Hematopoietic multipotent progenitor cell treated with erythropoietin and hydrocortisone succinate and interleukin-3 and kit ligand, for 17 days (in vitro differentiated cells): ENCODE measurements at places on chromosomes 6 and 20.

DNA sequence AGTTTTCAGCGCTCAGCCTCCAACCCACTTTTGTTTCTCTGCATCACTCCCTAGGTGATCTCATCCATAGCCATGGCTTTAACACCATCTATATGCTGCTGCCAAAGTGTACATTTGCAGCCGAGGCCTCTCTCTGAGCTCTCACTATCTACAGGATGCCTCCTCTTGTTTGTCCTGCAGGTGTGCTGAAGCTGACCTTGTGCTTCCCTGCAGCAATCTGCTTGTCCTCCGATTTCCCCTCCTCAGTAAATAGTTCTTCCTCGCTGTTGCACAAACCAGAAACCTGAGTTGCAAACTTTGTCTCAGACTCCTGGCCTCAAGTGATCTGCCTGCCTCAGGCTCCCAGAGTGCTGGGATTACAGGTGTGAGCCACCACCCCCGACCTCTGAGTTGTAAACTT is 3.7 kb upstream of the TXNDC5 start:
- DNase-seq = no peak

GRCh38 chr20:13788167-13788834 is 3.5 kb downstream of the NDUFAF5 start:
- peak; percentile 45 for DNase-seq

DNA sequence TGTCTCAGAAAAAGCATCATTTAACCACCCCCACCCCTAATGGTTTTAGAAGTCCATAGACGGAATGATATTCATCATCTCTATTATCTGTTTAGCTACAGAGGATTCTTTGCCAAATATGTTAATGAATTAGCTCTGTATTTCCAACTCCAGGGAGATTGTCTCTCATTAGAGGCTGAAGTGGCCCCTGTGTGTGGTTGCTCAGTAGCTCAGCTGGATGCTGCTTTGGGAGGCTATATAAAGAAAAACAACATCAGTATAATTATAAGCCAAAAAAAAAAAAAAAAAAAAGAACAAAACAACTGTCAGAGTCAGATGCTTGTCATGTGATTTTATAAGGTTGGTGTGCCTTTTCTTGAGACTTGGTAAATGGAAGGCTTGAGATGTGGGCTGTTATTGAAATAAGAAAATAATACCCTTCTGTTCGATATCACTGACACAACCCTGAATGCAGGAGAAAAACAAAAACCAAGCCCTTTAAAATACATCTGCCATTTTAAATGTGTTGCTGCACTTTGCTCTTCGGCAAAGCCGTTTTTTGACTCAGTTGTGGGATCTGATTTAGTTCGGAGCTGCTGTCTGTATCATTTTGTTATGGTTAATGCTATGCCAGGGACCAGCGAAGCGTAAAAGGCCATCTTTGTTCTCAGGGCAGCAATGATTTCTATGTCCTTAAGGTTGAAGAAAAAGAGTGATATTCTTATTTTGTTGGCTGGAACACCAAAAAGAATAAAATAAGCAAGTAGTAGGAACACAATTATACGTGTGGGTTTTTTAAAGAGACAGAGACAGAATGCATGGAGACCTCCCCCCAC is 422.6 kb downstream of the QKI start:
- no peak for DNase-seq

DNA sequence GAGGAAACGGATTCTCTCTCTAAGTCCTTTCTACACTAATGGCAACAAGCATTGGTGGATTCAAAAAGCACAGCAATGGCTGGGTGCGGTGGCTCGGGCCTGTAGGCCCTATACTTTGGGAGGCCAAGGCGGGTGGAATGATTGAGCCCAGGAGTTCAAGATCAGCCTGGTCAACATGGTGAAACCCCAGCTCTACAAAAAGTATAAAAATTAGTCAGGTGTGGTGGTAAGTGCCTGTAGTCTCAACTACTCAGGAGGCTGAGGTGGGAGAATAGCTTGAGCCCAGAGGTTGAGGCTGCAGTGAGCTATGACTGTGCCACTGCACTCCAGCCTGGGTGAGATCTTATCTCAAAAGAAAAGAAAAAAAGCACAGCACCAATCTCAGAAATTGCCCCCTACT is 19.3 kb downstream of the PAQR8 start:
- DNase-seq = no peak

GRCh38 chr6:110415086-110415916 is at the start of gene DDO:
Gene DDO, minus strand, starts transcription at chr6:110415575. Its CDS starts 2,113 bp downstream, at chr6:110413462.
- DNase-seq = peak; percentile 25

DNA sequence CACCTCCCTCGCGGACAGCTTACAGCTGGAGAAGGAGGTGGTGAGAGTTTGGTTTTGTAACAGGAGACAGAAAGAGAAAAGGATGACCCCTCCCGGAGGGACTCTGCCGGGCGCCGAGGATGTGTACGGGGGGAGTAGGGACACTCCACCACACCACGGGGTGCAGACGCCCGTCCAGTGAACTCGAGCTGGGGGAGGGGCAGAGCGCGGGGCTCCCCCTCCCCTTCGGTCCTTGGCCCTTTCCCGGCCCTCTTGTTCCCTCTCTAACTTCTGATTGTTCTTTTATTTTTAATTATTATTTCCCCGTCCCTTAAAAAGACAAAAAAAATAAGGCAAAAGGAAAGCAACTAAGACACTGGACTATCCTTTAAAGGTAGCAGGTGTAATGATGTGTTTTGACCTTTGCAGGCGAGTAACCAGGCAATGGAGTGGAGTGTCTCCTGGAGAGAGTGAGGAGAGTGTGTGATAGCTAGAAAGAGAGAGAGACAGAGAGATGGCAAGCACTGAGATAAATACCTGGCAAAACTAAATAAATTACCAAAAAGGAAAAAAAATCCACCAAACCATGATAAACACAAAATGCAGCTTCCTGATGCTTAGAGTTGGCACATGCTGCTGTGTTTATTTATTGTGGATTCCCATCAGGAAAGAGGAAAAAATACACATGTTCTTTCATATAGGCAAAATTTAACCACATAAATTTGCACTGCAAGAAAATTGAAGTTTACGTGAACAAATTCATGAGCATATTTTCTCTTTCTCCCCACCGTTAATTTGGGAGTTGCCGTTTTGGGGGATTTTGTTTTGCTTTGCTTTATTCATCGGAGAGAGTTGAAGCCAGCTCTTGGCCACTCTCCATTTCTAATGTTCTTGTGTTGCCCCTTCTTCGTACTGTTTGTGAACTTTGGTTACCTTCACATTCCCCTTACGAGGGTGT is 1.9 kb downstream of the POU3F2 start:
- no peak for DNase-seq

- peak; percentile 63 for DNase-seq
Observed at GRCh38 chr6:41200296-41200900, 551 bp downstream of the TREML2 start.

GRCh38 chr6:53579338-53579737 is 34.4 kb upstream of the GCLC start:
- DNase-seq = no peak

GRCh38 chr6:41821266-41821665 is 33.8 kb downstream of the TOMM6 start:
- DNase-seq = no peak

- peak; percentile 58 for DNase-seq
Observed at GRCh38 chr20:38935285-38935684, 9.1 kb downstream of the FAM83D start.

DNA sequence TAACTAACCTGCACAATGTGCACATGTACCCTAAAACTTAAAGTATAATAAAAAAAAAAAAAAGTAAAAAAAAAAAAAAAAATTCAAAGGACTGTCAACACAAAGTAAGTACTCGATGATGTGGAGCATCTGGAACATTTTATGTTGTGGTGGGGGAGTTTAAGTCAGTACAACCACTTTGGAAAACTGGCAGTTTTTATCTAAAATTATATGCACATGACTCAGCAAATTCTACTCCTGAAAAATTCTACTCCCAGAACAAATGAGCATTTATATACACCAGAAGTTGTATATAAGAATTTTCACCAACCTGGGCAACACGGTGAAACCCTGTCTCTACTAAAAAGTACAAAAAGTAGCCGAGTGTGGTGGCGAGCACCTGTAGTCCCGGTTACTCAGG is 36.9 kb upstream of the CCDC28A start:
- DNase-seq = no peak

GRCh38 chr20:46512943-46513844 is at the start of gene ZNF334:
Gene ZNF334, minus strand, starts transcription at chr20:46513559. Its CDS starts 1,457 bp downstream, at chr20:46512102.
- DNase-seq = no peak
